ENCODE measurements at places on chromosomes 4 and X.

- no peak for DNase-seq
Observed at GRCh38 chr4:41567186-41567585, 29.2 kb downstream of the LIMCH1 start.

DNA sequence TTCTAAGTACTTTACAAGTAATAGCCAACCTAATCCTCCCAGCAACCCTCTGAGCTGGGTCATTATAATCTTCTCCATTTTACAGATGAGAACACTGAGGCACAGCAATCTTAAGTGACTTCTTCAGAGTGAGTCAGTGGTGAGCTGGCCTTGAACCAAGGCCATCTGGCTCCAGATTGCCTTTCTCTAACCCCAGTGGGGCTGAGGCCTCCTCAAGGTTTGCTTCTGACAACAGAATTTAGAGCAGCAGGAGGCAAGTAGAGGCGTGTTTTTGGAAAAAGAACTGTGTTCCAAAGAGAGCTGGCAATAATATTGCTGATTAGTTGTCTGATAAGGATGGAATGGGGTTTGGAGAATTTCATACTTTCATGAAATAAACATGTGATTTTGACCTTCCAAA is 41.2 kb downstream of the PIR start:
- no peak for DNase-seq

GRCh38 chrX:68868902-68869800 is 40.3 kb downstream of the EFNB1 start:
- no peak for DNase-seq

GRCh38 chr4:37388681-37389365 is 144.3 kb downstream of the NWD2 start:
- DNase-seq, result no peak

- no peak for DNase-seq
Observed at GRCh38 chr4:88698519-88698918, 890 bp upstream of the NAP1L5 start.

DNA sequence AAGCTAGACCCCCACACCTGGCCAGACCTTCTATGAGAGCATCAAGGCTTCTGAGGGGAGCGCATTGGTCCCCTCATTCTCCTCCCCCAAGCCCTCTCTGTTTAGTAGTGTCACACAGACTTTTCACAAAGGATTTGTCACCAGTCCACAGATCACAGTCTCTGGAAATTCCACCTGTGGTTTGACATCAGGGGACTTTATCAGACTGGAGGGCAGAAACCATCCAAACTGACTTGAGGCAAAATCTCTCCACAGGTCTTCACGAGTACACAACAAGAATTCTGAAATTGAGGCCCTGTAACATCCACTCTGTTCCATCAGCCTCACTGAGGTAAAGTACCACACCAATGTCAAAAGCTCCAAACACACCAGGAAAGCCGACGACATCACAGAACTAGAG is 112.5 kb downstream of the SH3KBP1 start:
- DNase-seq, result no peak

DNA sequence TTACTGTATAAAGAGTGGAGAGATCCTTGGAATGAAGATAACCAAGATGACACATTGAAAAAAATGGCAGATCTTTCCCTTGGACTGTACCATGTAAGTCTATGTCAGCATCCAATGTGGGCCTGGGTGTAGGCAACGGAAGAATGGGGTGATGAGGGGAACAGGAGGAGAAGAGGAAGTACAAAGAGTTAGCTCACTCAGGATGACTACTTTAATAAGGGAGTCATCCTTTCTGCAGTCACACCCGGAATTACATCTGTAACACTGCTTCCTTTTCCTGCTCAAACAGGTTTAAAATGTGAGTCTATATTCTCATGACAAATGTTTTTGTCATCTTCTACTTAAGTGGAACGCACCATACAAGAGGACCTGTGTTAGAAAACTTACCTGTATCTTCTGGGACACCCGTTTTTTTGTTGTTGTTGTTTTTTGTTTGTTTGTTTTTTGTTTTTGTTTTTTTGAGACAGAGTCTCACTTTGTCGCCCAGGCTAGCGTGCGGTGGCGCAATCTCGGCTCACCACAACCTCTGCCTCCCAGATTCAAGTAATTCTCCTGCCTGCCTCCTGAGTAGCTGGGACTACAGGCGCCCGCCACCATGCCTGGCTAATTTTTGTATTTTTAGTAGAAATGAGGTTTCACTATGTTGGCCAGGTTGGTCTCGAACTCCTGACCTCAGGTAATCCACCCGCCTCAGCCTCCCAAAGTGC is 18.0 kb downstream of the HPSE start:
- DNase-seq, result no peak

DNA sequence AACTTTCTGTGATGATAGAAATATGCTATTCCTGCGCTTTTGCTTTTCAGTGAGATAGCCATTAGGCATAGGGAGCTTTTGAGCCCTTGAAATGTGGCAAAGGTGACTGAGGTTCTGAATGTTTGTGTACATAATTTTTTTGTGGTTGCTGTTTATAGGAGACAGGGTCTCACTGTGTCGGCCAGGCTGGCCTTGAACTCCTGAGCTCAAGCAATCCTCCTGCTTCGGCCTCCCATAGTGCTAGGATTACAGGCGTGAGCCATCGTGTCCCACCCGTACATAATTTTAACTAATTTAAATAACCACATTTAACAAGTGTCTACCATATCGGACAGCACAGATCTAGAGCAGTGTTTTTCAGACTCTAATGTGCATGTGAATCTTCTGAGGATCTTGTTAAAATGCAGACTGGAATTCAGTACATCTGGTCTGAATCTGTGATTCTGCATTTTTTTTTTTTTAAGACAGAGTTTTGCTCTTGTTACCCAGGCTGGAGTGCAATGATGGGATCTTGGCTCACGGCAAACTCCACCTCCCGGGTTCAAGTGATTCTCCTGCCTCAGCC is 45.3 kb downstream of the CASP6 start:
- no peak for DNase-seq
